ENCODE measurements at places on chromosomes 3 and 15.

DNA sequence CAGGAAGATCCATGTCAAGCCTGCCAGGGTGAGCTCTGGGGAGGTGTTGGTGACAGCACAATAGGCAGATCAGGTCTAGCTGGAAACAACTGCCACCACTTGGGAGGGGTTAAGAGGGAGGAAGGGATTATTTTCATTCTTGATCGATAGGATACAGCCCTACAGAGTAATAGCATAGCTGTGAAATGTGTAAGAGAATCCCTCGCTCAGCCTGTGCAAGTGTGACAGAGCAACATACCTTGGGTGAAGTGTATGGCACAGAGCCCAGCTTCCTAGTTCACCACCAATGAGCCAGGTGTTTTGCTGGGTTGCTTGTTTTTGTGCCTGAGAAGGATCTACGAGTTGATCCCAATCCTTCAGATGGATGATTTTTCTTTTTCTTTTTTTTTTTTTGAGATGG is 9.2 kb upstream of the DCUN1D1 start:
- DNase-seq: no peak

- peak; percentile 95 for DNase-seq
Observed at GRCh38 chr15:42272939-42273899, at the start of the genes GANC and TMEM87A. GANC (plus strand) TSS chr15:42273201; CDS start chr15:42274482, 1,281 bp downstream. TMEM87A (minus strand) TSS chr15:42273433; CDS start chr15:42273398, 35 bp downstream.

DNA sequence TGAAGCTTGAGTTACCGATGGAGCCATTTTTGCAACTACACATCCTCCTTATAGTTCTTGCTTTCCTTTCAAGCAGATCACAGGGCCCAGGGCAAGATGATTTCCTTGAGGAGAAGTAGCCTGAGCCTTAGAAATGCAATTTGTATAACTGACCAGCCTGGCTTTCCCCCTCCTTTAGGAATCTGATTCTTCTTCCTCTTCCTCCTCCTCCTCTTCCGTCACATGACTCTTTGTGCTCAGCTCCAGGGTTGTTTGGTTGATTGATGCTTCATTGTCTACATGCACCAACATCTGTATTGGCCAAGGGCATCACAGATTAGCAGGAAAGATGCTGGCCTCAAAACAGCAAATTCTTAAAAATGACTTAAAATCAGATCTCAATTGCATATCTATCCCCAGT is 3.3 kb downstream of the SNAPC5 start:
- no peak for DNase-seq

GRCh38 chr15:50675535-50676144 is 11.0 kb downstream of the TRPM7 start:
- no peak for DNase-seq

- DNase-seq: no peak
Observed at GRCh38 chr15:48076454-48076853, 44.3 kb upstream of the SLC24A5 start.

DNA sequence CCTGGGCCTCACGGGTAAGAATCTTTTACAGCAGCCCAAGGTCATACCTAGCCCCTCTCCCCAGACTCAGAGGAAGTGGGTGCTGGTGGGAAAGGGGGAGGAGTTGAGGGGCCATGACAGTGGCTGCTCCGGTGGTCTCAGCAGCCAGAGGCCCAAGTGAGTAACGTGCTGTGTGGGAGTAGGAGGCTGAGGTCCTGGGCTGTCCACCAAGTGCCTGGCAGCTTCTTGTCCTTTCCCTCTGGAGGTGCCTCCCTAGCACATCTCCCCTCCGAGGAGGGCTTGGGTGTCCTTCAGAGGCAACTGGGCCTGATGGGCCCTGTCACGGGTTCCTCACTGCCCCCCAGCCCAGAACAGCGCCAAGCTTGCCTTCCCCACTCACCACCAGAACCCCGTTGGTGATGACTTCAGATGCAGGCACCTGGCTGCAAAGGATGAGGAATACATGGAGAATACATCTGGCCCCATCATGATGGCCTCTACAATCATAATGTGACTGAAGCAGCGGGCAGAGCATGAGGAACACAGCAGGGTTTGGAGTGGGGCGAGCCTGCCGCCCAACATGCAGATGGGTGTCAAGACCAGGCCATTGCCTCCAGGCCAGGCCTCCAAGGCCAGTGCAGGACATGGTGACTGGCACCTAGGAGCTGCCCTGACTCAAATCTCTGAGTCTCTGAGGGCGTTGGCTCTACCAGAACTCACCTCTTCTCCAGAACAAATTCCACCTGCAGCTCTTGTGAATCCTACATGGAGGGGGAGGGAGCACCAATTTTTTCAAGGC is 3.3 kb downstream of the PLA2G4F start:
- no peak for DNase-seq

Measured in stimulated activated CD8-positive, alpha-beta memory T cell treated with anti-CD3 and anti-CD28 coated beads, Interleukin-15, amount 100 ng/mL, for 48 hours (primary cell).